Left colon (tissue), 2 donors: ENCODE measurements at places on chromosomes 11 and 22.

DNA sequence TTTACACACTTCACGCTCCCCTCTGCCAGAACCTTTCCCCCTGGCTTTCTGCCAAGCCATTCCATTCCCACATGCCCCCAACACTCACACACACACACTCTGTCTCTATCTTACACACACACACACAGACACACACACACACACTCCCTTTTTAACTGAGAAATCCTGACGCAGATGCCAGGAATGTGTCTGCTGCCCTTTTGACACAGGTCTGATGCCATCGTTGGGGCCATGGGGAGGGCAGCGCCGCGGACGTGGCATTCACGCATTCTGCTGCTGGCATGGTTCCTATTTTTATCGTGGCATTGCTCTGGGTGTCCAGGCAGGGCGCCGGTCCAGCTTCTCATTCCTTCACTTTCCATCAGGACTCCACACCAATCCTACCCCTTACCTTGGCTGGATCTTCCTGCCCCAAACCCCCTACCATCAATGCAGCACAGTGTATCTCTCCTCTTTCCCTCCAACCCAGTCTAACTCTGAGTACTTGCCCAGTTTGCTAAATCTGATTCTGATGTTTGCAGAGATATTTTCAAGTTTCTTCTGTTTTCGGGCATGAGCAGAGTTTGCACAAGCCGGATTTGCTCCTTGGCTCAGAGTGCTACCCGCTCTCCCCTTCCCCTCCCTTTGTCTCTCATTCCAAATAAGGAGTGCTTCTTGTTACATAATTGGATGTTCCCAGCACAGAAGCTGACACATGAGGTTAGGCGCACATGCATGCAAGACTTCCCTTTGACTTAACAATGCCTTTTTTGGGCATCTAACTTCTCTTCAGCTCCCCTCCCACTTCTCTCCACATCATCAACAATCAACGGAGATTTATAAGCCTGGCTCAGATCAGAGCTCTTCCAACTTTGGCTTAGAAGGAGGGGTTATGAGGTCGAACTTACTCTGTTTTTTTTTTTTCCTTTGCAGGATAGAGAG, 18.8 kb downstream of the SNX19 start:
- DNase-seq = peak; percentile 69

DNA sequence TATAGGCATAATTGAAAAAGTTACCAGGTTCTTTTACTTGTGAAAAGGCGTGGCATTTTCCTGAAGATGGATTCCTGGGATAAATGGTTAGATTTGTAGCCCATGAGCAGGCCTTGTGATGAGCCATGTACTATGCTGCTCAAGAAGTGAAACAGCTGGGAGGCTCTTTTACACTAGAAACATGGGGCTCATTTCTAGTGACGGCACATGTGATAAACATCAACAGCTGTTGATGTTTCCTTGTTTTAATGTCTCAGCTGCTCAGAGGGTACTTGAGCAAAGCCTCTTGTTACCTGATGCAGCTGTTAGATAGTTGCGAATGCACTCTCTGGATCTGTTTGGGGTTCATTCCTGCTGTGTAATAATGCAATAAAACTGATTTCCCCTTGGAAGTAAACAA, 396.8 kb downstream of the GUCY1A2 start:
- no peak for DNase-seq

DNA sequence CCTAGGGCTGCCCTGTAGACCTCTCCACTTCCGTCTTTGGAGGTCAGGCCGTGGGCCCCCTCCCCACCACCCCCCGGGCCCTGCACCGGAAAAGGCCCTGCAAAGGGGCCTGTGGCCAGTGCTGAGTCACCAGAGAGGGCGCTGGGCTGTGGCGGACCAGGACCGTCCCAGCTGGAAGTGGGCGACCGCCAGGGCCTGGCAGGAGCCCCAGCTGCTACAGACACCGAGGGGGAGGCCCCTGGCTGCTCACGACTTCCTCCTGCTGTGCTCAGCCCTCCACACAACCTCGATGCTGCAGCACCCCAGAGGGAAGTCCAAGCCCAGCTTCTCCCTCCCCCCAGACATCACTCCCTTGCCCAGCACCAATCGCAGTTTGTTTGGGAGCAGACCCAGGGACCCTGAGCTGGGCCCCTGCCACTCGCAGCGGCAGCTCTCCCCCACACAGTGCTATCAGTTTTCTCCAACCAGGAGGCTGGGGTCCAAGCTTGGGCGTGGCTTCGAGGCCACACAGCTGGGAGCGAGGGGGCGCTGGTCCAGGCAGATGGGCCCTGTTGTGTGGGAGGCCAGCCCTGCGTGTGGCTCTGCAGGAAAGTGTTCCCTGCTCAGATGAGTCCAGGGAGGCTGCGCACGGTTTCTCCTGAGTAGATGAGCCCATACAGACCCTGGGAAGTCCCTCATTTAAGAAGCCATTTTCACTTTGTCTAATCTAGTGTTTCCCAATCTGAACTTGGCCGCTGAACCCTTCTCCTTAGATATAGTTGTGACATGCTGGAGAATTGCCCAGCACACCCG, 5.6 kb upstream of the SH3BP1 start:
- DNase-seq = peak; percentile 84

DNA sequence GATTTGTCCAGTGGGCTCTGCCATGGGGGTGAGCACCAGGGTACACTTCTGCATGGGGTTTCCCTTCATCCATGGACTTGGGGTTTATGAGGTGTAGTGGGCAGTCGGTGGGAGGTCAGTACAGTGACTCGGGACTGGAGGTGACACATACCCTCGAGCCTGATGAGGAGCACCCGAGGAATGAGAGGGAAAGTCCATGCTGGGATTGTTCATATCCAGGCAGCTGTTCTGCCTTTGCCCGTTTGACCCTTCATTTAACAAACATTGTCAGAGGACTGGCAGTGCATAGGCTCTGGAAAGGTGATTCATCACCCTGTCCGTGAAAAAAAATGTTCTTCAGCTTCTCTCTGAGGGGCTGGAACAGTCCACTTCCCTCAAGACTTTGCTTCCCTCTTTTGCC, 2.7 kb downstream of the NAV2 start:
- no peak for DNase-seq

DNA sequence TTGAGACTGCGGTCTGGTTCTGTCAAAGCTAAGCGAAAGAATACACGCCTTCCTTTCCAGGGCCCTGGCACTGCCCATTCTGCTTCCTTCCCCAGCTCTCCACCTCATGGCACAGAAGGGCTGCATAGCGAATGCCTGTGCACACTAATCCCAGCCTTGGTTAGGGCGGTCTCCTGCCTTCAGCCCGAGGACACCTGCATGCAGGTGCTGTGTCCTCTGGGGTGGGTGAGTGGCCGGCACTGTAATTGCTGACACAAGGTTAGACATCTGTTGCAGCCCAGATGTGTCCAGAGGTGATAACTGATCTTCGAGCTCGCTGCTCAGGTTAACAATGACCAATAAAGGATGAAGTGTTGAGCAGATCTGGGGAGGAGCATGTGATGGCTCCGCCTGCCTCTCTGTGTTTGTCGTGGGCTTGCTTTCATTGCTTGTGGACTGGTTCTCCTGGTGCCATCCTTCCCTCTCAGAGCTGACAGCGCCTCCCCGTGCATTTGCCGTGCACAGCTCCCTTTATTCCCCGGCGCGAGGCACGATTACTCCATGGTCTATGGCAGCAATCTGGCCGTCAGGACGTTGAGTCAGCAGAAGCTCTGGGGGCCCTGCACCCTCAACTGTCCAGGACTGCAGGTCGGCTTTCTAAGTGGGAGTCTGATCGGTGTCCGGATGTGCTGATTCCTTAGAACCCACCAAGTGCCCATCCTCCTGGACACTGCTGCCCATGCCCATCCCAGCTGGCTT, 1088.2 kb downstream of the BRD1 start:
- DNase-seq = no peak

DNA sequence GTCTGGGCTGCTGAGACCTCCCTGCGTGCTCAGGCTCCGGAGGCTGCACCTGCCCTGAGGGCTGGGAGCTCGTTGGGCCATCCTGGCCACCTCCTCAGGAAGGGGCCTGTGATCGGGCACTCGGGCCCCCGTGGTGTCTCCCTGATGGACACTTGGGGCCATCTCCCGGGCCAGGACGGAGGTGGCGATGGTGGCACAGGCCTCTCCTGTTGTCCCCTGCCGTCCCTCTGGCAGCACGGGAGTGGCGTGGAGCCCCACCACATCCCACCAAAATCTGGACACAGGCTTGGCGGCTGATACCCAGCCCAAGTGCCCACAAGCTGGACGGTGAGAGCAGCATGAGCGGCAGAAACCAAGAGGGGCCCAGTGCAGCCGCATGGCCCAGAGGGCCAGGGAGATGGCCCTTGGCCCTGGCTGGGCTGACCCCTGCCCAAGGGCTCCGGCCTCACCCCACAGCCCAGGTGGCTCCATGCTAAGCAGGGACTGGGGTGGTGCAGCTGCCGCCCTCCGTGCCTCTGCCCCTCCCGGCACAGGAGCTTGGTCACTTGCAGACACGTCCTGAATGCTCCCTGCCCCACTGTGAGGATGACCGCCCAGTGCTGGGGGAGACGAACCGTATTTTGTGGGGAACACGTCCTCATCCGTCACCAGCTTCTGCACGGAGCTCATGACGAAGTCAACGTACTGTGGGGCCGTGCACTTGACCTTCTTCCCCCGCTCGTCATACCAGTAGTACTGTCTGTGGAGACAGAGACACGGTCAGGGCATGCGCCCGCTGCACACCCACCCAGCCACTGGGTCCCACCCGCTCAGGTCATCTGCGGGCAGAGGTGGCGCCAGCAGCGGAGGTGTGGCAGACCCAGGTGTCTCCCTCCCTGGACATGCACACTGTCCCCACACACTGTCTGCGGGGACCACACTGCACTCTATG, 15.6 kb downstream of the MOB2 start:
- DNase-seq = no peak

- DNase-seq = peak; percentile 3
These were observed 38.4 kb downstream of the TPCN2 start for GRCh38 chr11:69087133-69087524.

- DNase-seq = no peak
These were observed 10.5 kb downstream of the TXN2 start for GRCh38 chr22:36470994-36471331.

- DNase-seq = no peak
These were observed 614 bp downstream of the ANO3 start for GRCh38 chr11:26332572-26332915.

- no peak for DNase-seq
These were observed 1.7 kb upstream of the DIXDC1 start for GRCh38 chr11:111935317-111936039.

- DNase-seq = no peak
These were observed 25.5 kb upstream of the TSPAN18 start for GRCh38 chr11:44701276-44701675.

GRCh38 chr11:134800826-134801225, 388.8 kb upstream of the B3GAT1 start:
- no peak for DNase-seq

DNA sequence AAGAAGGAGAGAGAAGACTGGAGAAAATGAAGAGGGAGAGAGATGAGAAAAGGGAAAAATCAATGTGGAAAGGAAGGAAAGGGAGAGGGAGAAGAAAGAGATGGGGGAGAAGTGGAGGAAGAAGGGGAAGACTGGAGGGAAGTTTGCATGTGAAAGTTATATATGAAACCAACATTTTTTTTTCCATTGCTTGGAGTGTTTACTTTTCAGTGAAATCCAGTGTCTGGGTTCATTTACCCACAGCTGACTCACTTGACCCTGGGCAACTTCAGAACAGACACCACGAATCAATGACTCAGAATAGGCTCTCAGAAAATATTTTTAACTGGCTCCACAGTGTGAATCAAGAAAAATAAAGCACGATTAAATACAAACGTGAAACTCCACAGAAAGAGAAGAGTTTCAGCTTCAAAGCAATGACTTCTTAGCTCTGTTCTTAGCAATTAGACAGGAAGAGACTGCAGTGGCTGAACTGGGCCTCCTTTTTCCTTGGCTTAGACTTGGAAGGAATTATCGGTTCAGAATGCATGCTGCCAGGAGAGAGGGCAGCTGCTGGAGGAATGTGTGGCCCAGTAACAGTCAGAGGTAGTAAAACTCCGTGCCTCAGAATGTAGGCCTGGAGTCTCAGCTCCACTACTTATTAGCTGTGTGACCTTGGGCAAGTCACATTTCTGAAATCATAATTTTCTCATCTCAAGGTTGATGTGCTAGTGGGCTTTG, 237.5 kb downstream of the MIAT start:
- no peak for DNase-seq

DNA sequence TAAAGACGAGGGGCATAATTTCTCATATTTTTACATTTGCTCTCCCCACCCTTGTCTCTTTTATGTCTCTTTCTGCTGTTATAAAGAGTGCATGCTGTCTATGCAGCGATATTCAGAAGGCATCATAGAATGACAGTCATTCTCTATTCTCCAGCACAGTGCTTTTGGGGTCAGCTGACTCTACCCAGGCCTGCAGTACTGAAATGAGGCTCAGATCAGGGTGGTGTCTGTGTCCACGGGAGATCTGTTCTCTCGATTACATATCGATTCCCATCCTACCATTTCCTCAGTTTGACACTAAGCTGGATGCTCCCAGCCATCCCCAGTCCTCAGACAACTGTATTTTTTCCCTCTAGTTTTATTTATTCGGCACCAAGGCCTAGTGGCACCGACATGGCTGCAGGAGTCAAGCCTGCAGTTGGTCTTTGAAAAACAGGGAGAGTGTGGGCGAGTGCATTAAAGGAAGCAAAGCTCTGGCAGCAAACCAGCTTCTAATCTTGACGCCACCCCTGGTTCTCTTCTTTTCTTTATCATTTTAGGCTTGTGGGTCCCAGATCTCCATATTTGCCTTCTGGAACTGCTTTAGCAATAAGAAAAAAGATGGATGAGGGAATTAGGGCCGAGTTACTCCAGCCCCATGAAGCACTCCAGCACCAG, 71.6 kb upstream of the PICALM start:
- no peak for DNase-seq

DNA sequence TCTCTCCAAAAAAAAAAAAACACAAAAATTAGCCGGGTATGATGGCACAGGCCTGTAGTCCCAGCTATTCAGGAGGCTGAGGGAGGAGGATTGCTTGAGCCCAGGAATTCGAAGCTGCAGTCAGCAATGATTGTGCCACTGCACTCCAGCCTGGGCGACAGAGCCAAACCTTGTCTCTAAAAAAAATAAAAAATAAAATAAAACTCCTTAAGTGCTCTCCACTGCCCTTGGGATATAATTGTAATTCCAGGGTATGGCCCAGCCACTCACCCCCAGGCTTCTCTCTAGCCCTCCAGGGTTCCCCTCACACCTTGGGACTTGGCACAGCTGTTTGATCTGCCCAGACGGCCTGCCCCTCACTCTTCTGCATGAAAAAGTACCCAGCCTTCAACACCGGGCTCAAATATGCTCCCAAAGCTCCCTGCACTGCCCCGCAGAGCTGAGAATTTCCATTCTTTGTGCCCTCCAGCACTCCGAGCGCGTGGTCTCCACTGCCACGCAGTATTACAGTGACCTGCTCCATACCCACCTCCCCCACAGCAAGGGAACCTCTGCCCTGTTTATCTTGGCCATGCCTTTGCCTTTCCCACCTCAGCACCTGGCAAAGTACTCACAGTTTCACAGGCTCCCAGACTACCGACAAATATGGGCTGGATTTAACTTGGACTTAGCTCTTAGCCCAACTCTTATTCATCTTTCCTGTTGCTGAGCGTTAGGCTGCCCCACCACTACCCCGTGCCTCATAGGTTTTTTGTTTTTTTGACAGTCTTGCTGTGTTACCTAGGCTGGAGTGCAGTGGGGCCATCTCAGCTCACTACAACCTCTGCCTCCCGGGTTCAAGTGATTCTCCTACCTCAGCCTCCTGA, 7.6 kb upstream of the FTH1 start:
- peak; percentile 57 for DNase-seq
